Body of pancreas (tissue), 4 donors: ENCODE measurements at places on chromosomes 11 and 22. TPM values are rescaled to one million over a fixed set of nuclear protein-coding genes. Genes with fewer than 3 reads are reported as not detected.

DNA sequence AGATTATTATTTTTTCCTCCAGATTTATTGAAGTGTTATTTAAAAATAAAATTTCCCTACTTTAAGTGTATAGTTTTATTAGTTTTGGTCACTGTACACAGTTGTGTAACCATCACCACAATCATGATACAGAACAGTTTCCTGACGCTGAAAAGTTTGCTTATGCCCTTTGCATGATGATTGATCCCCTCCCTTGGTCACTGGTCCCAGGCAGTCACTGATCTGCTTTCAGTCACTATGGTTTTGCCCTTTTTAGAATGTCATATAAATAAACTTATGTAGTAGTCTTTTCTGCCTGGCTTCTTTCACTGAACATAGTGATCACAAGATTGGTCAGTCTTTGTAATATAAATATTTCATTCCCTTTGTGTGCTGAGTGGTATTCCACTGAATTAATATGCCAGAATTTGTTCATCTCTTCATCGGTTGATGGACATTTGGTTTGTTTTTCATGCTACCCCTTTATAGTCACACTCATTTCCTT is 140.6 kb downstream of the SWAP70 start:
- no peak for DNase-seq

GRCh38 chr11:34499719-34500500 is 13.7 kb downstream of the ELF5 start:
- no peak overlapping the region for H3K27ac ChIP-seq
- no peak for DNase-seq
- H3K4me1 ChIP-seq = peaks cover 6% of the 10 kb centered on the region
- no peak overlapping the region for H3K4me3 ChIP-seq
- no peaks in the 10 kb centered on the region for H3K27me3 ChIP-seq
- no peaks in the 10 kb centered on the region for H3K36me3 ChIP-seq

HEPN1 gene
- total RNA-seq = not detected

DNA sequence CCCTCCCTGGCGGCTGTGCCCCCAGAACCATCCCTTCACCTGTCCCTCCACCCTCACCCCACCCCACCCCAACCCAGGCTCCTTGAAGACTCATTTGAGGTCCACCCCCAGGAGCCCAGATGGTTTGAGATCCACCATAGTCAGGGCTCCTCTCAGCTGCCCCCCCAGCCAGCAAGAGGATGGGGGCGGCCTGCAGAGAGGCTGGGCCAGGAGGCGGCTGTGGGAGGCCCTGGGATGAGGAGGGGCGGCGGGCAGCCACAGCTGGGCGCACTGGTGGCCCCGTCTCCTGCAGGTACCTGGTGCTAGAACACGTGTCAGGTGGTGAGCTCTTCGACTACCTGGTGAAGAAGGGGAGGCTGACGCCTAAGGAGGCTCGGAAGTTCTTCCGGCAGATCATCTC is 46.1 kb downstream of the MOB2 start:
- no peaks in the 10 kb centered on the region for H3K27me3 ChIP-seq
- no peak overlapping the region for H3K27ac ChIP-seq
- no peaks in the 10 kb centered on the region for H3K36me3 ChIP-seq
- no peak overlapping the region for H3K4me3 ChIP-seq
- DNase-seq = no peak
- peaks cover 34% of the 10 kb centered on the region for H3K4me1 ChIP-seq

DNA sequence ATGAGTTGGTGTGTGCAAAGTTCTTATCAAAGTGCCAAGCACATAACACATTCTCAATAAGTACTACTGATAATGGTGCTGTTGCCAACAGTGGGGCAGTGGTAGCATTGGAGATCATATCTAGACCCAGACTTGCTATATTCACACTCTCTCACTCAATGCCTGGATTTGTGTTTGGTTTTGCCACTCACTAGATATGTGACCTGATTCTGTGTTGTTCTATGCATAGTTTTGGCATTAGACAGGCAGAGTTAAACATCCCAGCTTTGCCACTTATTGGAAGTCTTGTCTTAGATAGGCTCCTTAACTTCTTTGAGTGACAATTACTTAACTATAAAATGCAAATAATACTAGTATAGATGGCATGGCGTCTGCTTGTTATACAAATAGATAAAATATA is 642.6 kb upstream of the CCDC179 start:
- H3K27me3 ChIP-seq = no peaks in the 10 kb centered on the region
- H3K27ac ChIP-seq = no peak overlapping the region
- no peak overlapping the region for H3K4me3 ChIP-seq
- DNase-seq = no peak
- no peaks in the 10 kb centered on the region for H3K36me3 ChIP-seq
- no peaks in the 10 kb centered on the region for H3K4me1 ChIP-seq

C11orf98 gene
- total RNA-seq = 24.4 TPM

DNA sequence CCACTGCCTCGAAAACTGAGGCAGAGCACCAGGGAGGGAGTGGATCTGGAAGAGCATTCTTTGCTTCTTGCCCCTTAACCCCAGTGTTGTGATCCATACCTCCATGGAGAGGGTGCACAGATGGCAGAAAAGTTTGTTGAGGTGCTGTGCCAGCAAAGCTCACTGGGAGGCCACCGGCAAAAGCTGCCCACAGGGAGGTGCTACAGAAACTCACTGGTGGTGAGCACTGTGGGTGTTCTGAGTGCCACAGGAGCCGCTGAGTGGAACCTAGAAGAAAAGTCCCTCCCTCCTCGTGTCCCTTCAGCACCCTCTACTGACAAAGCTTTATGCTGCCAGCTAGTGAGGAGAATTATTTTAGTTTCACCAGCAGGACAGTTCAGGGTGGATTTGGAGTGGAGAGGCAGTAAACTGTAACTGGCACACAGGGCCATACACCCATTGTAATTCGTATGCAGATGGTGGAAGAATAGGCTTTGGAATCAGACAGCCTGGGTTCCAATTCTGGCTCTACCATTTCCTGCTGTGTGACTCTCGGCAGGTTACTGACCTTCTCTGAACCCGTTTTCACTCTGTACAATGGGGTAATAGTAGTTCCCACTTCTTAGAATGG is 84.6 kb downstream of the SWAP70 start:
- no peaks in the 10 kb centered on the region for H3K36me3 ChIP-seq
- DNase-seq = peak; percentile 57
- H3K4me1 ChIP-seq = peaks cover 20% of the 10 kb centered on the region
- peak overlapping the region; percentile 47 for H3K27ac ChIP-seq
- no peak overlapping the region for H3K4me3 ChIP-seq

CLCF1 gene
- total RNA-seq = 14.5 TPM

DNA sequence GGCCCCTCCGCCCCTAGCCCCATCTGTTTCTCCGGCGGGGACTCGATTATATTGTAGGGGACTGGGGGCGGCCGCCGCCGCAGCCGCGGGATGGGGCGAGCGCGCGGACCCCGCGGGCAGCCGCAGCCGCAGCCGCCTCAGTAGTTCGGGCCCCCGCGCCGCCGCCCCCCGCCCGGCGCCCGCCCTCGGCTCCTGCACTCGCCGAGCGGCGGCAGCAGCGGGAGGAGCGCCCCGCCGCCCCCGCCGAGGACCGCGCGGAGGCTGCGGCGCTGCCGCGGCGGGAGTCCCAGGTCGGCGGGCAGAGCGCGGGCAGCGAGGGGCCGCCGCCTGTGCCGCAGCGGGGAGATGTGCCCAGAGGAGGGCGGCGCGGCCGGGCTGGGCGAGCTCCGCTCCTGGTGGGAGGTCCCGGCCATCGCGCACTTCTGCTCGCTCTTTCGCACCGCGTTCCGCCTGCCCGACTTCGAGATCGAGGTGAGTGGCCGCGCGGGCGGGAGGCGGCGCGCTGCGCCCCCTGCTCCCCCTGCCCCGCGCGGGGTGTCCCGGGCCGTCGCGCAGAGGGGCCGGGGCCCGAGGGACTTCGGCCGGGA is at the start of gene CECR2:
Gene CECR2, plus strand, starts transcription at position 22 of the 587 bp plus-strand sequence. Its CDS starts 324 bp downstream, at position 346.
- peaks cover 20% of the 10 kb centered on the region for H3K4me1 ChIP-seq
- peak; percentile 48 for DNase-seq
- peak within 1 kb of the TSS; percentile 65 for H3K4me3 ChIP-seq
- no peaks in the 10 kb centered on the region for H3K27me3 ChIP-seq
- H3K27ac ChIP-seq = peak within 1 kb of the TSS; percentile 71

- no peaks in the 10 kb centered on the region for H3K27me3 ChIP-seq
- H3K27ac ChIP-seq = no peak overlapping the region
- DNase-seq = no peak
- H3K4me3 ChIP-seq = no peak overlapping the region
Measured at GRCh38 chr11:44562845-44563460, 2.5 kb upstream of the CD82 start.
